ENCODE measurements at places on chromosomes 6 and 20. TPM values are rescaled to one million over a fixed set of nuclear protein-coding genes. Genes with fewer than 3 reads are reported as not detected.

OR12D2 gene
- total RNA-seq: not detected

MRAP2 gene
- total RNA-seq: not detected

ADTRP gene
- total RNA-seq: 1.2 TPM

NOTCH4 gene
- total RNA-seq: 10.3 TPM

TUBB2A gene
- 4.2 TPM for total RNA-seq

ADGRF1 gene
- not detected for total RNA-seq

TMEM74B gene
- total RNA-seq: 0.73 TPM

PPARD gene
- total RNA-seq: 39.0 TPM

All from B cell (primary cell).